AG09309 (cell line): ENCODE measurements at places on chromosomes 2 and 18.

- no peak for DNase-seq
Observed at GRCh38 chr2:236959876-236960275, 125.8 kb upstream of the COPS8 start.

GRCh38 chr2:162261032-162261945 lies 18.0 kb upstream of the FAP start:
- peak; percentile 35 for DNase-seq

GRCh38 chr18:70280007-70280925 lies 8.6 kb upstream of the SOCS6 start:
- no peak for DNase-seq

- DNase-seq = no peak
Observed at GRCh38 chr2:147512206-147512605, 332.6 kb upstream of the ACVR2A start.

DNA sequence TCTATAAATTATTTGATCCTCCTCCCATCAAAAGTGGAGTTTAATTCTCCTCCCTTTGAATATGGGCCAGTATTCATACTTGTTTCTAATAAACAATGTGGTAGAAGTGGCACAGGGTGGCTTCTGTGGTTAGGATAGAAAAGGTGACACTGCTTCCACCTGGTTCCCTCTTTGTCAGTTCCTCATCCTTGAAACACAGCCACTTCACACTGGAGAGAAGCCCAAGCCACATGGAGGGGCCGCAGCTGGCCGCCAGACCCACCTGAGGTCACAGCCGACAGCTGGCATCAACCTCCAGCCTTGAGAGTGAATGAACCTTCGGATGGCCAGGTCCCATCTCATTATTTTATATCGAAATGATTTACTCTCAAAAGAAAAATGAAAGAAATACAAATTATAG lies 27.5 kb upstream of the SLC66A3 start:
- no peak for DNase-seq

GRCh38 chr2:37367310-37367709 lies 22.9 kb downstream of the QPCT start:
- no peak for DNase-seq
